ENCODE measurements at places on chromosomes 12 and 14.

- no peak for DNase-seq
Measured at GRCh38 chr14:20597108-20597507, 5.9 kb upstream of the RNASE12 start.

DNA sequence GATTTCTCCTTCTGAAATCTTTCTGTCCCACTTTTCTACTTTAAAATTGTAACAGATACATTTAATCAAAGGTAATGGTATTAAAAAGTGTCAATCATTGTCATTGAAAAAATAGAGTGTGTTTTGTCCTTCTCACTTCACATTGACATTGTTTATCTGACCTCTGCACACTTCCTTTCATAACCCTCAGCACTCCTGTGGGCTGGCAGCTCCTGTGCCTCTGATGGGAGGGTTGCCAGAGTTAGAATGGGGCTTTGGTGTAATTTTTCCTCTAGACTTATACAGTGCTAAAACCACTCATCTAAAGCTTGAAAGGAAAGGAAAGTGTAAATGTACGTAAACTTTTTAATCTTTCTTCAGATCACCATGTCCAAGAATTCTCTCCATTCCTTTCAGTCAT is 23.7 kb downstream of the KCNA1 start:
- no peak for DNase-seq

- no peak for DNase-seq
Measured at GRCh38 chr12:41972598-41972997, 172.1 kb downstream of the GXYLT1 start.

- DNase-seq: peak; percentile 16
Measured at GRCh38 chr12:89947437-89948270, 239.0 kb upstream of the ATP2B1 start.

DNA sequence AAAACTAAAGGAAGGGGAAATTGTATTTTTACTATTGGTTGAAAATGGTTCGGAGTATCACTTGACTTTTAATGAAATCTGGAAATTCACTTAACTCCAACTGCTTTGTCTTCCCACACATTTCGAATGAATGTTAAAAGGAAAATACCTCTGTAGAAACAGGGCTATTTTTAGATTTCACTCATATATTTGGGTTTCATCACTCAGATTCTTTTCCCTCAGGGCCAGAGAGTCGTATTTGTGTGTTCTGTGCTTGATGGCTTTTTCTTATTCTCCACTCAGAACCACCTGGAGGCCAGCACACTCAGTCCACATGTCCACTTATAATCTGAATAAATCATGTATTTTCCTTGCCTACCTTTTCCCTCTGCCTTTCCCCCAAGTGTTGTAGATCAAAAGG is 40.0 kb downstream of the DAAM1 start:
- no peak for DNase-seq

DNA sequence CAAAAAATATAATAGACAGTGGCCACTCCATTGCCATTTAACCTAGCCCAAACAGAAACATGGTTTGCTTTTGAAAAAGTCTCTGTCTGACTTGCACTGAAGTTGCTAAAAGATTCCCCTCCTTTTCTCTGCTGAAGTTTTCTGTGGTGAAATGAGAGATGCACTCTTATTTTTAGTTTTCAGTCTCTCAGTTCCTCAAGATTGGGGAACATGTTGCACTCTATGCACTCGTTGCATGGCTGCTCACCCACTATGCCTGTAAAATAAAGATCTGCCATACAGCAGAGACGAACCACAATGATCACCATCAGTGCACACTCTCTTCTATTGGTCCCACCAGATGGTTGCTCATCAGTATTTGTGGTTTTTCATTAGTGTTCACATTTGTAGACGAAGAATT is 13.1 kb upstream of the DAAM1 start:
- no peak for DNase-seq

DNA sequence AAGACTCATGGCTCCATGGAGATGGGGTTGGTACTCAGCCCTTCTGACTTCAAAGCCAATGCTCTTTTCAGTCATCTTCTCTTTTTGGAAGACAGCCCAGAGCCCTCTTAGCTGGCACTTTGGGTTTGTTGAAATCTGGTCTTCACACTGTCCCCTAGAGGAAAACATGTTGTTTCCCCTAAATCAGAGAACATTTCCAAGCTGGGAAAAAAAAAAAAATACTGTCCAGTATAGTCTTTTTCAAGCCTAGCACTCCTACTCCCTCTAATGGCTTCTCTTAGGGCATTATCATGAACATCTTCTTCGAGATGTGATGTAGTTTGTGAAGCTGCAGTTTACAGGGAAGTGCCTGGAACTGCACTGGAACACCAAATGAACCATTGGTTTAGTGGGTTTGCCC is 3.0 kb upstream of the ZC3H14 start:
- DNase-seq: no peak

DNA sequence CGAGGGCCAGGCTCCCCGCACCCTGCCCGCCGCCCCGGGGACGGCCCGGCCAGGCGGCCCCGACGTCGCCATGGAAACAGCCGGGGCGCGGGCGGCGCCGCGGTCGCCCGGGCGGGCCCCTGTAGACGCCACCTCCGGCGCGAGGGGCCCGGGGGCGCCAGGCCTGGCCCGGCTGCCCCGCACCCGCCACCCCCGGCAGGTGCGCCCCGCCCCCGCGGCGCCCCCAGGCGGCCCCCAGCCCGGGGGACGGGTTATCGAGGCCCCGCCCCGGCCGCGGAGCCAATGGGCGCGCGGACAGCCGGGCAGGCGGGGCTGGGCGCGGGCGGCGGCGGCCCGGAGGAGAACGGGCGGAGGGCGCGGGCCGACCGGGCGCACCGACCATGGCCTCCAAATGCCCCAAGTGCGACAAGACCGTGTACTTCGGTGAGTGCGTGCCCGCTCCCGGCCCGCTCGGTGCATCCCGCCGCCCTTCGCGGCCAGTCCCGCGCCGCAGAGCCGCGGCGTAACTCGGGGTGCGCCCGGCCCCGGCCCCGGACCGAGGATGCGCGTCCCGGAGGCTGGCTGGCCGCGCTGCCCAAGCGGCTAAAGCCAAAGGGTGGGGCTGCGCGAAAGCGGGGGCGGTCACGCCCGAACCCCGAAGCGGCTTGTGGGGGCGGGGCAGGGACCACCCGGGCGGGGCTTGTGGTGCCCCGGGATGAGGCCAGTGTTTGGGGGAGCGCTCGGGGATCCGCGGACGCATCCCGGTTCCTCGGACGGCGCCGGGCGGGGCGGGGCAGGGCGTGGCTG is at the start of gene CRIP2:
CRIP2 (plus strand) TSS at position 339 of the 786 bp plus-strand sequence; CDS start at position 381, 42 bp downstream.
- DNase-seq: peak; percentile 95

DNA sequence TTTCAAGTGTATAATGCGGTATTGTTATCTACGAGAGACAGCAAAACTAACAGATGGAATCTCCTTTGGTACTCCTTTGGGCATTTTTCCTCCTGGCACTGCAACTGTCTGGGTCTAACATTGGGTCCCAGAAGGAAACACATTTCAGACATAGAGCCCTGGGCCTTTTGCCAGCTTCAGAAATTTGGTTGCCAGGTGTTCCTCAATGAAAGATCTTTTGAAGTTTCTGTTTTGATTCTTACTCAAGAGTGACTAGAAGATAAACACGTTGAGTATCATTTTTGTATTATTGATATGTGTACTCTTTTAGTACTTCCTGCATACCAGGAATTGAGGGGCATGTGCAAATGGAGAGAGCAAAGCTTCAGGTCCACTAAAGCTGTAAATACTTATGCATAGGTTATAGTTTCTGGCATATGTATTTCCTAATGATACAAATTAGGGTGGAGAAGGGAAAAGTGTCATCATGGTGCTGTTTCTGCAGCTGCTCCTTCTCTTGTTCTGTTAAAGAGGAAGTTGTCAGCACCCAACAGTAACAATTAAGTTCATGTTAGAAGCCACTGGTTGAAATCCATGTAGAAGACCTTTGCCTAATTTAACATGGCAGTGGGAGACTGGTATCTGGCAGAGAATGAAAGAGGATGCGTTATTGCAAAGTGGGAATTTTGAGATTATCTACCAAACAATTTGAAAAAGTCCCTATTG is 53.5 kb downstream of the SLC38A6 start:
- DNase-seq: no peak

GRCh38 chr12:18323159-18323558 is 61.8 kb downstream of the PIK3C2G start:
- DNase-seq: no peak

- DNase-seq: no peak
Measured at GRCh38 chr14:83827383-83827782, 1702.6 kb upstream of the FLRT2 start.

GRCh38 chr12:56189918-56190694 is 823 bp upstream of the SMARCC2 start:
- DNase-seq: no peak

DNA sequence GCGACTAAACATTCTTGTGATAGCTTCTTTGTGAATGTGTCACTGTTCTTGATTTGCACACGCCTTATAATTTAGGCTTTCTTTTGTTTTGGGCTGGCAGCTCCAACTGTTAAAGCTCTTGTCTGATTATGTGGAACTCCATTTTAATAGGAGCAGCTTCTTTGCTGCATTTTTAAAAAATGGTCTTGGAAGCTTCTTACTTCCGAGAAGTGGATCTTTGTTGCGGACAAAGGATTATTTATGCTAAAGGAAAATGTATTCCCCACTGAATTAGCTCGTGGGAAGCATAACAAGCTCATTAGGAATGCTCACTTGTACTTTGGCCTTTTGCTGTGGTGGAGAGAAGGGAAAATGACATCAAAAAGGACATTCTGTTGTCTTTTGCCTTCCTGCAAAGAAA is 20.0 kb downstream of the GAS2L3 start:
- DNase-seq: no peak

DNA sequence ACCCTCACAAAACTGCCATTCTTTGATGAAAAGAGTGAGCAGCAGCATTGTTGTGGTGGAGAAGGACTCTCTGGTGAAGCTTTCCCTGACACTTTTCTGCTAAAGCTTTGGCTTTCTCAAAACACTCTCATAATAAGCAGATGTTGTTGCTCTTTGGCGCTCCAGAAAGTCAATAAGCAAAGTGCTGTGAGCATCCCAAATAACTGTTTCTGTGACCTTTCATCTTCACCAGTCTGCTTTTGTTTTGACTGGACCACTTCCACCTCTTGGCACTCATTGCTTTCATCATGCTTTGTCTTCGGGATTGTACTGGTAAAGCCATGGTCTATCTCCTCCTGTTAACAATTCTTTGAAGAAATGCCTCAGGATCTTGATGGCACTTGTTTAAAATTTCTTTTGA is 424.7 kb upstream of the TMPO start:
- no peak for DNase-seq
